Spleen (tissue), 13 donors: ENCODE measurements at places on chromosomes 12 and 14. TPM values are rescaled to one million over a fixed set of nuclear protein-coding genes. Genes with fewer than 3 reads are reported as not detected.

APOLD1 gene
- 6.1 TPM for total RNA-seq

GRCh38 chr12:21819236-21819635 is 44.7 kb upstream of the KCNJ8 start:
- no peak for DNase-seq

GRCh38 chr12:75480469-75480949 is at the start of gene GLIPR1:
GLIPR1 (plus strand) TSS chr12:75480755; CDS start chr12:75480881, 126 bp downstream.
- peak; percentile 90 for DNase-seq

GRCh38 chr14:44448951-44449358 is 58.1 kb downstream of the FSCB start:
- DNase-seq: no peak

DNA sequence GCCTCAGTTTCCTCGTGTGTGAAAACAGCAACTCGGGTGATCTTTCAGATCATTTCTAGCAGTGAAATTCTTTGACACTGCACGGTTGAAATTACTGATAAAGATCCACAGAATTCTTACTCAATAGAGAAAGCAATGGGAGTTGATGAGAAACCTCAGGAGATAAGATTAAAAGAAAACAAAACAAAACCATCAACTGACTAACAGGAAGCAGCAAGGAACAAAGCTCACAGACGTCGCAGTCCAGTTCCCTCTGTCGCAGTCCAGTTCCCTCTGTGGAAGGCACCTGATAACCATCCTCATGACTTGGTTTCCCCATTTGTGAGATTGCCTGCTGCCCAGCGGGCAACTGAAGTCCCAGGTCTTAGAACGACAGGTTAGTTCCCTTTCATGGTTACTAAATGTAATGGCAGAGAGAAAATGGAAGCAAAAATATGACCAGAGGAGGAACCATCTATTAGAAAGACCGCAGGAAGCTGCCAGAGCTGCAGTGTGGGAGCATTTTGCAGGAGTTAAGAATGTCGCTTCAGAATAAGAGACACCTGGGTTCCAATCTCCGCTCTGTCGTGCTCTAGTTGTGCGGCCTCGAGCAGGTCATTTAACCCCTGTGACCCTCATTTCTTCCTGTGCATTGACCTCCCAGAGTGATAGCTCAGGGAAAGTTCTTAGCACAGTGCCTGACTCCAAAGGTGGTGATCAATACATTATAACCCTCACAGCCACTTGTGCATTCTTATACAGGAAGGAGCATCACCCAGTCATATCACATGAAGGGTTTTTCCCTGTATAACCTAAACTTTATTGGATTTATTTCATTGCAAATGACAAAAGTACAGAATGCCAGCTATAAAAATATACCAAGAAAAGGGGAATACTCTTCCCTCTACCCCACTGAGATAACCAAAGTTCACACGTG is 5.1 kb upstream of the MED13L start:
- DNase-seq: no peak

GRCh38 chr12:116916714-116917114 is 6.0 kb downstream of the FBXW8 start:
- DNase-seq: no peak
